ENCODE measurements at places on chromosomes 4 and X.

DNA sequence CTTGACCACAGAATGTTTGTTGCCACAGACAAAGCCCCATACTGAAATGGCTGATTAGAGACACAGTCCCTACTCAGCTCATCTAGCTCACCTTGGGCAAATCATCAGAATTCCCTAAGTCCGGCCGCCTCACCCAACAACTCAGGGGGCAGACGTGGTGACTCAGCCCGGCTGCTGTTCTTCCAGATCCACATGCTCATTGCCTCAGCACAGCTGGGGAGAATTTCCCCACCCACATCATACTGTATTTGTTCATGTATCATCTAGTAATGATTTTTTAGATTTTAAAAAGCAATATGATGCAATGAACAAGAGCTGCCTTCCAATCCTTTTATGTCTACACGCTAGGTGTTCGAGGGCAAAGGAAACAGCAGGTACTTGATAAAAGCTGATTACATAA, 333.8 kb upstream of the TENM3 start:
- no peak for DNase-seq

GRCh38 chrX:20606831-20607230, 340.1 kb upstream of the RPS6KA3 start:
- DNase-seq, result no peak

- DNase-seq, result no peak
These were observed 475.9 kb downstream of the PDHA2 start for GRCh38 chr4:96315815-96316214.

DNA sequence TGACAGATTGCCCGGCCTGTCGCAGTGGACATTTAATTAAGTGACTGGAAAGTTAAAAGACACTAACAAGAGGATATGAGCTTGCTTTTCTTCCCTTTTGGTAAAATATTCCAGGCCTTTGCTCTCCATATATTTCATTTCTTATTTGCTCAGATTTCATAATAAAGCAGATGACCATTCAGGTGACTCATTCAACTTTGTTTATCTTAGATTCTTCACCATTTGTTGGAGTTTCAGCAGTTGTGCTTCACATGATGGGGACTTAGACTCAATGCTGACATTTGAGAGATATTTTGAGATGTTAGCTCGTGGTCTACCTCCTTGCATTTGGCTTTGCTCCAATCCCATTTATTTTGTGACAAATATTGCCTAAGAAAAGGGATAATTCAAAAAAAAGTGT, 312.2 kb downstream of the ARHGAP24 start:
- DNase-seq, result no peak

DNA sequence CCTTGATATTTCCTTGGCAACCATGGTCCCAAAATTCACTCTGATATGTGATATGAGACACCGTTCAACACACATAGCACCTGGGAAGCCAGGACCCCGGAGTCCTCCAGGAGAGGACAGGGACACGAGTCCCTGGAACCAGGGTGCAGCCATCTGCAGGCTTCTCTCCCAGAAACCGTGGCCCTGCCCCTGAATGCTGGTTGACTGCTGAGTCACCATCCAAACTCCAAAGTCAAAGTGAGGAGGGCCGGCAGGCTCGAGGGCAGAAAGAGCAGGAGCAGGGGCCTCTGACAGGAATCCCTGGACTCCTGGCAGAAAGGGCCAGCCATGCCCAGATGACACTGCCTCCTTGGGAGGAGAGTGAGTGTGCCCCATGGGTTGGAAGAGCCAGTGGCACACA, 6.9 kb upstream of the PNMA6A start:
- DNase-seq, result no peak

GRCh38 chr4:116724249-116724648, 361.1 kb downstream of the TRAM1L1 start:
- no peak for DNase-seq

- no peak for DNase-seq
These were observed 9.5 kb downstream of the ASB5 start for GRCh38 chr4:176259330-176260090.

- DNase-seq, result no peak
These were observed 88.0 kb downstream of the ARSF start for GRCh38 chrX:3129256-3129655.

GRCh38 chr4:40976343-40976742, 226.6 kb downstream of the NSUN7 start:
- DNase-seq, result no peak

DNA sequence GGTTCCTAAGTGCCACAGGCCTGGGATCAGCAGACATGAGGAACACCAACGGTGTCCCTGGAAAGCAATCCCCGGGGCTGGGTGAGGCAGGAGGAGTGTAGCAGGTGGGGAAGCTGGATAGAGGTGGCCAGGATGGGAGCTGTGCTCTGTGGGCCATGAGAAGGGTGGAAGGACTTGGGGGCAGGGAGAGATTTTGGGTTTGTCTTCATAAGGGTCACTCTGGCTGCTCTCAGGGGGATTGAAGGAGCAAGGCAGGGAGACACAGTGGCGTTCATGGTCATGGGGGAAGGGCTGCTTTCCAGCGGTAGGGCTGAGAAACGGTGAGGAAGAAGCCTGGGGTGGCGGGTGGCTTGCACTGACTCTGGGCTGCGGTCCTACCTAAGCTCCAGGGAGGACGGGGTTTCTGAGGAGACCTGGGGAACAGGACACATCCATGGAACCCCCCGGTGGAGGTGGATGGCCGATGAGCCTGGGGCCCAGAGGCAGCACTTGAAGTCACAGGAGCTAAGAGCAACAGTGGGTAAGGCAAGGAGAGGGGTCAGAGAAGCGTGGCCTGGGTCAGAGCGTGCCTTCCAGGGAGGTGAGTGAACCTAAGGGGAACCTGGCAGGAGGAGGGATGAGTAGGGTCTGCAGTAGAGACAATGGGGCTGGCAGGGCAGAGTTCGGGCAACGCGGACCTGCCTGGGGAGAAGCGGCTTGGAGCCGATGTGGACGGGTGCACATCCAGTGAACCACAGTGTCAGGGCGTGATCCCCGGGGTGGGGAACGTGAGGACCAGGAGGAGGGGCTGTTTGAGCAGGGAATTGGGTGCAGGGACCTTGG, 12.4 kb upstream of the CTBP1 start:
- no peak for DNase-seq

DNA sequence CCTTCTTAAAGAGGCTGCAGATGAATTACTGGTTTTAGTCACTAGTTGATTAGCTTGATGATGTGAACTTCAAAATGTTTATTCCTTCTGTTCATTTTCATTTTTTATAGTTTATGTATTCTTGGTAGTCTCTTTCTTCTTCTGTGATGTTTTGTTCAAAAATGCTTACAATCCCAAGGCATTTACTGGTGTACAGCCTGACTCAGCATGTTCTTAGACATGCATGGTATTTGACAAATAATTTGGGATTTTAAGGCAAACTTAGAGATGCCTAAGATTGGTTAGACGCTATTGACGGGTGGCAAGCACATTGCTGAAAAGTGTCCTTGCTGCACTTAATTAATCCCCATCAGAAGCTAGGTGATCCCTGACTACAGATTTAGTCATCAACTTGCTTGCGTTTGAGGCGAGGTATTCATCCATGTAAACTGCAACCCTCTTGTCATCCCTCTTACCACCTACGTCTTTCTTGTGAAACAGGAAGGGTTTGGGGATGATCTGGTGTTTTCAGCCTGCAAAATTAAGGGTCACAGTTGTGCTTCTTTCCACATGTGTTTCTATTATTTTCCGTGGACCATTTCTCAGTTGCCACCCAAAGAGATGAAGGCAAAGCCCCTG, 331.8 kb downstream of the DKK2 start:
- no peak for DNase-seq
